ENCODE measurements at places on chromosomes 7 and 10.

- no peak for DNase-seq
Observed at GRCh38 chr10:63703113-63703670, 182.0 kb downstream of the REEP3 start.

GRCh38 chr7:2710286-2710655 lies 22.3 kb downstream of the AMZ1 start:
- peak; percentile 26 for DNase-seq

- no peak for DNase-seq
Observed at GRCh38 chr10:55641601-55642000, 719.5 kb downstream of the ZWINT start.

- peak; percentile 27 for DNase-seq
Observed at GRCh38 chr7:92685136-92686042, 95.2 kb upstream of the FAM133B start.

DNA sequence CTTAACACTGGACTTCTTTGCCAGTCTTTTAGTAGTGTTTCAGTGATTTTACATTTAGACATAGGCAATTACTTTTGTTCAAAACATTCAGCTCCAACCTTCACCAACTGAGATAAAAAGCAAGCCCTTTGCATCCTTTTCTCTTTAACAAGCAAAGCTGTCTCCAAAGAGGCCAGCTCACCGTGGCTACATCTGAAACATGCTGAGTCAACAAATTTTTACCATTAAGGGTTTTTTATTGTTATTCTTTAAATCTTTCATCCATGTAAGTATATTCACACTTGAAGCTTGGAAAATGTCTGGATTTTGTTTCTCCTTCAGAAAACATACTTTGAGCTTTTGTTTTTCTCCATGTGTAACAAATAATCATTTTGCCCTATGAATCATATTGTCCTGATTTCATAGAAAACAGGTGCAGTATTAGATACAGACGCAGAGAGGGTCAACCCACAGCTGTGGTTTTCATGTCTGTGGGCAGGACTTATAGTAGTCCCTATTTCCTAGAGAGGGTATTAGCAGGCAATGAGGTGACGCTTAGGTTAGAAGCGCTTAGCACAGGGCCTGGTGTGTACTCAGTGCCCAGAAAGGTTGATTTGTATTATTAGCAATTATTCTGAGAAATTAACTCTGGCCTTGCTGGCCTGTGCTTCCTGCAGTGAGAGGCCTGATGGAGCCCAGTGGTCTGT lies 99.5 kb downstream of the MKI67 start:
- DNase-seq, result no peak

- no peak for DNase-seq
Observed at GRCh38 chr10:11154849-11155498, 137.3 kb downstream of the CELF2 start.

GRCh38 chr10:71748671-71749191 lies 24.6 kb downstream of the VSIR start:
- DNase-seq, result peak; percentile 45

DNA sequence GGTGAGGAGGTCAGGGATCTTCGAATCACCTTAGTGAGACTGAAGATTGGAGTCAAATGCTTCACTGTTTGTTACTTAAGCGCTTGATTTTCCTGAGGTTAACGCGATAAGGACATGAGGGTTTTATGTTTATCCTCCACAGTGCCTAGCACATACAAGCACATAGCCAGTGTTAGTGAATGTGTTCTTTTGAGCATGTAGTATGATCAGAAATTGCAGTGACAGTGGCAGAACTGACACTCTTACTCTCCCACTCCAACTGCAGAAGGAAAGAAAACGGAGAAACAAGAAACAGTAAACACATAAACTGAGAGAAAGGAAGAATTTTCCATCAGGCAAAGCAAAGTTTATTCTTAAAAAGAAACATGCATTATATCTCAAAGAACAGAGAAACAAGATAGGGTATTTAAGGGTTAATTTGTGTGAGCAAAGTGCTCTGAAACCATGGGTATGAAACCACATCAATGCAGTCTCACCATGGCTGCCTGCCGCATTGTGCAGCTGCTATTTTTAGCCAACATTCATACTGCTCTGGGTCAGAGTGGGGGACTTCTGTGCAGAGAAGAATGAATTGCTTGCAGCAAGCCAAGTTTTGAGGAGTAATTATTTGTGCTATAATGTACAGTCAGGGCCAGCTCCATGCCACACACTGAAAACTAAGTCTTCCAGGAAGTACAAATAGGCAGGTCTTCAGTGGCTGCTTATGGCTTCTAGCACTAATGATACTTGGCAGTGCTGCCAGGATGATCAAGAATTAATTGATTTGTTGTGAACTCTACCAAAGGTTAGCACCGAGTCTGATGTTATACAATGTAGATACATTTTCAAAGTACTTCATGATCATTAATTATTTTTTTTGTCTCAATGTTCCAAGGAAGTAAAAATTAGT lies 152.0 kb downstream of the MACC1 start:
- DNase-seq, result no peak

DNA sequence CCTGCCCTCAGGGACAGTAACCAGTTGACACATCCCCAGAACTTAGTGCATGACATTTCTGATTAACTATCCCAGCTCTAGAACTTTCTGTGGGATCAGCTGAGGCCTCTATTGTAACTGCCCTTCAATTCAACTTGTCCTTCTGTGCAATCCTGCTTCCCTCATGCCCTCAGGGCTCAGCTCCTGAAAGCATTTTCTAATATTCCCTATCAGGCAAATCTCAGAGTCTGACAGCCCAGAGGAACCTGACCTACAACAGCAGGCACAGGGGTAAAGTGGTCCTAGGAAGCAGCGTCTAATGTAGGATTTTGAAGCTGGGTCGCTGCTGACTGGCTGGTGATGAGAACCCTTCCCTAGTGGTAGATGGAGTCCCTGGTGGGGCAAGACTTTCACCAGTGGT lies 13.6 kb upstream of the STN1 start:
- DNase-seq, result no peak

- no peak for DNase-seq
Observed at GRCh38 chr7:40474790-40475680, 340.2 kb downstream of the SUGCT start.

DNA sequence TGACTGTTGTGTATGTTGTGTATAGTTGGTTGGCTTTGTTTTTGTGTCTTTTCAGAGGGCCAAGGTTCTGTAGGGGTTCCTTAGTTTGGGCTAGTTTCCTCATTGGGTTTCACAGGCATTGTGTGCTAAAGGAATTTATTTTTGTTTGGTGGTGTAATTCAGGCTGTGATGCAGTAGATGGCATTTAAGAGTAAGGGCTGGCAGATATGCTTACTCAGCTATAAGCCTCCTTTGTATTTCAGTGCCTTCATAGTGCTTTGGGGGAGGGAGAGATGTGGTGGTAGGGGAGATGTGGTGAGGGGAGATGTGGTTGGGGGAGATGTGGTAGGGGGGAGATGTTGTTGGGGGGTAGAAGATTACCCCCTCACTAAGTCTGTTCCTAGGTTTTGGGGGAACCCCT lies 91.7 kb downstream of the SLC25A40 start:
- DNase-seq, result no peak

GRCh38 chr7:155631155-155631554 lies 13.3 kb upstream of the RBM33 start:
- no peak for DNase-seq

GRCh38 chr7:132318352-132319318 lies 257.6 kb downstream of the PLXNA4 start:
- DNase-seq, result peak; percentile 56

DNA sequence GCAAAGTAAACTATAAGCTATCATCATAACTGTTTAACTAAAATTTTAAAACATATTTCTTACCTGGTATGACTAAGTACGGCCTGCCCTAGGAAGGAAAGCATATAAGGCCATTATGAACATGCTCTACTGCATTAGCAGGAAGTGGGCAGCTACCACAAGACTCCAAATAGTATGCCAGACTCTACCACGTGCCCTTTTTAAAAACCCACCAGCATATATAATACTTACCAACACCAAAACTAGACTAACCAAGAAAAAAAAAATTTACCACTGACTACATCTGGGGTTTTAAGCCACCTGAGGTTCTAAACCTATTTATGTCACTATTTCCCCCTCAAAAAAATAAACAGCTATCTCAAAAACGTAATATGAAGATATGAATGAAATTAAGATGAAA lies 30.1 kb downstream of the NUDCD3 start:
- no peak for DNase-seq

- no peak for DNase-seq
Observed at GRCh38 chr7:50300336-50300735, 4.2 kb upstream of the IKZF1 start.

DNA sequence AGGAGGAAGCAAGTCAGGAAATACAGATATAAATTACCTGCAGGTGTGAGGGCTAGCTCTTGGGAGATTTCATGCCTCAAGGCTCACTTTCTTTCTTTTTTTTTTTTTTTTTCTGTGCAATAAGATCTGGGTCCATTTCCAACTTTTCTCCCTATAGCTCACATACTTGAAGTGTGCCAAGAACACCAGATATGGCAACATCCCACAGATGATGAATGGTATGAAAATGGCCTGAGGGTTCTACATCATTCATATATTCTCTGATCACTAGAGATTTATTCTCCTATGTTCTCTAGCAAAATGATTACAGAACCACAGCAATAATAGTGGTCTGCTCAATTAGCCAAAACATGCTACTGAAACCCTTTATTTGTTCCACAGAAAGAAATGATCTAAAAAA lies 117.2 kb downstream of the LRRTM3 start:
- no peak for DNase-seq

- DNase-seq, result no peak
Observed at GRCh38 chr10:101063548-101064414, 2.0 kb downstream of the KAZALD1 start.

DNA sequence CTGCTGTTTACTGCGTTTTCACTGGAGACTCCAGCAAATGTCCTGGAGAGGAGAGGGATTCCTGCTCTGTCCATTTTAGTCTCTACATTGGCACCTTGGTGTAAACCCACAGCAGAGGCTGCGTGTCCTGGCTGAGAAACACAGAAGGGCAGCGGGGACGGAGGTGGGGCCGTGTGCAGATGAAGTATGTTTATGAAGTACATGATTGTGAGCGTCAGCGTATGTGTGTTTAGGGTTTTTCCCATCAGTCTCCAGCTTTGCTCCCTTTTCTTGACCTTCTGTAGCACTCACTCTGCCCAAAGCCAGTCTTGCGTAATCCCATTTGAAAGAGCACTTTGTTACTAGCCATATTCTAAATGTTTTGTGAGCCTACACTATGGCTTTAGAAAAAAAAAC lies 750.7 kb upstream of the SORCS1 start:
- no peak for DNase-seq

DNA sequence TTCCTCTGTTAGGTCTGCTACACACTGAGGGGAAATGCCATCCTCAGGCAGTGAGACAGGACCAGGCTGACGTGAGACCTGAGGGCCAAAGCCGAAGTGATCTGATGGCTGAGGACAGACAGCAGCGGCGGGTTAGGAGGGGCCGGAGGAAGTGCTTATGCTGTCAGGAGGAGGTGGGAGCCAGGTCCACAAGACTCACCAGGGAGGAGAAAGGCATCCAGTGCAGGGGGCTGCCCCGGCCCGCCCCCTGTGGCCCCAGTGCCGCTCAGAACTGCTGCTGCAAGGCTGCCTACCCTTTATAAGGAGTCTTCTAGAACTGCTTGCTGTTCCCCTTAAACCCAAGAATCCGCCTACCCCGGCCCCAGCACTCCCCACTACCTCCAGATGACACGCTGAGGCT lies 19.8 kb downstream of the AKR1E2 start:
- no peak for DNase-seq

DNA sequence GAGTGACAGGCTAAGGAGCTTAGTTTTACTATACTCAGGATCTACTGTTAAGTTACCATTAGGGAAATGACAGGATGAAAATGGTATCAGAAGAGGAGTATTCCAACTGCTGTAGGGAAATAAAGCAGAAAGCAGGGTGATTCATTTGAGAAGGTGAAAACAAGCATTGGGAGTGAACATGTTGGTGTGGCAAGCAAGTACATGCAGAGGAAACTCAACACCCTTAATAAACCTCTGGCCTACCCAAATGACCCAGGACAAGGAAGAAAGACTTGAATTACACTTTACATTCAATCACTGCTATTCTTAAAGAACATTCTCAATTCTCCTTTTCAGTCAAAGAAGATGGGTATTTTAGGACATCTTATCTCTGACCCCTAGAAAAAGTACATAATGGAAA lies 28.7 kb downstream of the ERLIN1 start:
- DNase-seq, result no peak

DNA sequence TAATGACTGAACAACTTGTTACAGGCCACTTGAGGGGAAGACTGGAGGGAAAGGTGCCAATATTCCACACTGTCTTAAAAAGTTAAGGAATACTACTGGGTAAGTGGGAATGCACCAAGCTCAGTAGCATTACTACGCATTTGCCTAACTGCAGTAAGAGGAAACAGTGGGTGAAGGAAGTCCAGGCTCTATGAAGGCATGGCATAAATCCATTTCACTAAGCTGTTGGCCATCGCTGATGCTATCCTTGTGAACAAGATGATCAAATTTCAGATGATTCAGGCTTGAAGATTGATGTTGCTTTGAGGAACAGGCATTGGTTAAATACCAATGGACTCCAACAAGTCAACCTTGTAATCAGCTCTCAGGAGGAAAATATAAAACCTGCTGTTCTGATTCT lies 44.2 kb upstream of the TES start:
- DNase-seq, result no peak

DNA sequence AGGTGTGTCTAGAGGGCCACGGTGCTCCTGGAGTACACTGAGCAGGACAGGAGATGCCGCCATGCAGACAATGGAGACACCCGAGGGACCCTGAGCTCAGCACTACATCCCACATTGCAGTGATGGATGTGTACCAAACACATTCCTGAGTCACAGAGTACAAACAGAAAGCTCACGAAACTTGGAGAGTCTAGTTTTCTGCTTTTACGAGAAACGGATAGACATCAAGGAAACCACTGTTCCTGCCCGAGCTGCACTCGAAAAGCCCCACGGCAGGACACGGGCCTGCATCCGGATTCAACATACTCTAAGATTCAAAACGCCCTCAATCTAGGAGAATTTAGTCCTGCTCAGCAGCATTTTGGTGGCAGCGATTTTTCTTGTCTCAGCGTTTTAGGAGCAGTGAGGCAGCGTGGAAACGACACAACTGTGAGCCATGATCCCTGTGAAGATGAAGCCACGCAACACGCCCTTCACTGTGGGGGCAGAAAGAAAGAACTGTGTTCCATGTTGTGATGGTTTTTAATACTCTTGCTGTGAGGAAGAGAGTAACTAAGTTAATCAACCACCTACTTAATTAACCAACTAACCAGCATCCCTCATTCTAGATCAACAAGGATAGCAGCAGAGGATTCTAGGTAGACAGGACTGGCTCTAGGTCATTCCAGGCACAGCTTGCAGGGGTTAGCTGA lies 3.2 kb downstream of the TNS3 start:
- DNase-seq, result no peak

DNA sequence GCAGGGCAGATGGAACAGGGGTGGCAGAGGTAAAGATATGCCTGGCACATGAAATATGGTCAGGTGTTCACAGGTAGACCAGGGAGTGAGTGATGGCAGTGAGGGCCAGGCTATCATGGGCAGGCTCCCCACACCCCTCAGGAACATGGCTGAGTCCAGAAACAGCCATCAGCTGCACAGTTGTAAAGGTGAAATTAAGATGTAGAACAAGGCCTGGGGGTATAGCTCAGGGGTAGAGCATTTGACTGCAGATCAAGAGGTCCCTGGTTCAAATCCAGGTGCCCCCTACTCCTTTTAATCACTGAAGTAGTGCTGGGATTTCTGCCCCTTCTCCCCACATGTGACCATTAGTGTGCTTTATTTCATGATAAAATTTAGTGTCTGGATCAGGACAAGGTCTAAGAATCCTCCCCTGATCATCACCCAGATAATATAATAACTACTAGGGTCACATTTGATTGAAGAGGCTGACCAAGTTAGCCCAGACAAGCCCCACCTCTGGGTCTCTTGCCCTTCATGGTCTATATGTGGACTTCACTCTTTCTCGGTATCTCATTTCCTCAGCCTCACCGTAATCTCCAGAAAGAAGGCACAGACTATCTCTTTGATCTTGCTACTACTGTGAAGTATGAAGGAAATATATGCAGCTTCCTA lies 69.0 kb downstream of the ZNF783 start:
- no peak for DNase-seq

All from activated T-helper 1 cell treated with anti-CD3 and anti-CD28 coated beads, Interleukin-2, amount 50 U/mL, for 16 hours (primary cell).